ENCODE measurements at places on chromosomes 6 and 20.

GRCh38 chr20:5973172-5973571, 22.7 kb downstream of the MCM8 start:
- ATAC-seq: no peak

DNA sequence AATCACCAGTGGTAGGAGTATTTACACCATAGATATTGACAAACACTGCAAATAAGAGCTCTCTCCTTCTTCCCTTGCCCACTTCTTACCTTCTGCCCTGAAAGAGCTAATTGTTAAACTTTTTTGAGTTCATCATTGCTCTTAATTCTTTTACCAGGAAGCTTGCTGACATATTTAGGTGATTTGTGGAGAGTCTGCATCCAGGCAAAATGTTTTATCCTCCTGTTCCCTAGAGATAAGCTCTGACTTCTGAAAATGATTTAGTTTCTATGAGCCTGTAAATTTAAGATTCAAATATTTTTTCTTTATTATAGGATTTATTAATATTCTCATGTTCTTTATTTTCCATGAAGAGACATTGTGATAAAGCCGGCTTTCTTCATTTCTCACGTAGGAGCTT, 81.5 kb downstream of the ADGRB3 start:
- no peak for ATAC-seq

DNA sequence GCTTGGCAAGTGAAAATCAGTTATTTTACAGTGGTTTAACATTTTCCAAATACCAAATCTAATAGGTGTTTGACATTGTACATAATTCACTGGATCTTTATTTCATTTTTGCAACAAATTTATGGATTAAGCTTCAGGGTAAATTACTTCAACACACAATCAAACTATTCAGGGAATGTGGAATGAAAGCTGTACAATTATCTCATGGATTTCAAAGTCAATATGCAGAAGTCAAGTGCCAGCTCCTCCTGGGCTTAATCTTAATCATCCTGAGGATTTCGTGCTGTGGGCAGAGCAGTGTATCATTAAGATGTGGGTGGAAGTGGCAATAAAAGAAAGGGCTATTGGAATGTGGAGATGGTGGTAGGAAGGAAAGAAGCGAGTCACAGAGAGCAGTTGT, 548.8 kb downstream of the COL12A1 start:
- ATAC-seq: no peak

DNA sequence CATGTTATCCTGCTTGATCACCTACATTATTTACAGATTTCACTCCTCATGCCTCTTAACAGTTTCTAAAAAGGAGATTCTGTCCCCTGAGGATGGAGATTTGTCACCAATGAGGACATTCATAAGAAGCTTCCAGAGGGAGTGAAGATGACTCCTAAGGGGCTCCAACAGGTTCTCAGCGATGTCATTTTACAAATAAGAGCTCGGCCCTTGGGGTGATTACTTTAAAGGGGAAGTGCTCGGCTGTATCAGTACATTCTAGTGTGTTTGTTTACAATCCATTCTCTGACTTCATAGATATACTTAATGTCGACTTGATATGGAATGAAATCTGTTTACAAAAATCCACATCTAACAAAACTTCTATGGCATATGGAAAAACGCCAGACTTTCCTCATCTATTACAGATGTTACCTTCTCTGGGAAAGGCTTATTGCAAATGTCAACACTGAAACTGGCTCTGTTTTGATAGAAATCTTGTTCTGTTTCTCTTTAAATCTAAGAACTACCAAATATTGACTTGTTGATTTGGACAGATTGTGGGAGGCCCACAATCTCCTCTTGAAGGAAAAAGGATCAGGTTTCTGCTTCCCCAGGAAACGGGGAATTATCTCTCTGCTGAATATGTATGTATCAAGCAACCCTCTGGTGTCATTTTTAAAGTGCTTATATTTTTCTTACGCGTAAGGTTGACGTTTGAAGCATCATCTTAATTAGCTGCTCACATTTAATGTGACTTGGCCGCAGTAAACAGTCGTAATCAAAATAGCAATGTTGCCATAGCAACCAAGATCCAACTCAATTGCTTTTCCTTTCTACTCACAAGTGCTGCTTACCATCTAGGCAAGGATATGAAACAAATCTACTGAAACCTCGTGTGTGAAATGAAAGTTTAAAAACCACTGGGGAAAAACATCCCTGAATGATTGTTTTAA, 95.7 kb downstream of the SHLD1 start:
- ATAC-seq: no peak

DNA sequence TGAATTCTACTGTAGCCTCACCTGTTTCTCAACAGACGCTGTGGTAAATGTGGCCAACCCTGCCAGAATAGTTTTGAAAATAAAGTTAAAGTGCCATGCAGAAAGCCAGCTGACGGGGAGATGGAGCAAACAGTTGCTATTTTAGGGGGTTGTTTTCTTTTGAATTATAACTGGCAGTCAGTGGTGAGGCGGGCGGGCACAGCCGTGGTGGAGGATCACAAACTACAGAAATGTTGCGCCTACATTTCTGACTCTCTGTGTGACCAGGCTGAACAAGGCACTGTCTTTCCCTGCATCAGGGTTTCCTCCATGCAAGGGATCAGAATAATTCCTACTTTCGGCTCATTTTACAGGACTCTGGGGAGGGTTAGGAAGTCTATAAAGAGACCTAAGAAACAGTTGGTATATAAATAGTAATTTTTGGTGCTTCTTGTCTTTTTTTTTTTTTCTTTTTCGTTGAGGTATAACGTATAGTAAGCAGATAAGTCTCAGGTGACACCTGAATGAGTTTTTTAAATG, 17.2 kb downstream of the CHMP4B start:
- ATAC-seq: no peak

DNA sequence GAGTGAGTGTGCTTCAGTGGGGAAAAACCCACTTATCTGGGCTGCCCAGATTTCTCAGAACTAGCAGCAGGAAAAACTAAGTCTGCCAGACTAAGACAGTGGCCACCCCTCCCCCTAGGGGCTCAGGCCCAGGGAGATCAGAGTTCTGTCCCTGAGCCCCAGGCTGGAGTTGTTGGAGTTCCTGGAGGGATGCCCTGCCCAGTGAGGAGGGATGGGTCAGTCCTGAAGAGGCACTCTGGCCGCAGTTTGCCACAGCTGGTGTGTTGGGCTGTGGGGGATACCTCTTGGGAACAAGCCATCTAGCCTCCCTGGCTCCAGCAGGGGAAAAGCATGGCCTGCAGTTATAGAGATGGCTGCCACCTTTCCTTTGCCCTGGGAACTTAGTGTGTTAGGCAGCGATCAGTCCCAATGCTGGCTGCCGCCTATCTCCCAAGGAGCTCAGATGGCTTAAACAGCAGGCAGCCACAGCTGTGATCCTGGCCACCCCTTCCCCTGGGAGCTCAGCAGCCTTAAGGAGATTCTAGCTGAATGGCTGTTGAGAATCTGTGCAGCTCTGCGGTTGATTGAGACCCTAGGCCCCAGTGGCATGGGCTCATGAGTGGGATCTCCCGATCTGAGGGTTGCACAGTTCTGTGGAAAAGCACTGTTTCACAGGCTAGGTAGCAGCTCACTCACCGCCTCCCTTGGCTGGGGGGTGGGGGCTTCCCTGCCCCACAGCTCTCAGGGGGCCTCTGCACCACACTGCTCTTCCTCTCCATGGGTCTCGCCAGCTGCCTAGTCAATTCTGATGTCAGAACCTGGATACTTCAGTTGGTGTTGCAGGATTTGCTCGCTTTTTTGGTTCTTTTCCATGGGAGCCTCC, 13.2 kb downstream of the SIRPG start:
- peak; percentile 48 for ATAC-seq

- no peak for ATAC-seq
Measured at GRCh38 chr6:18720075-18720474, 332.9 kb downstream of the RNF144B start.

DNA sequence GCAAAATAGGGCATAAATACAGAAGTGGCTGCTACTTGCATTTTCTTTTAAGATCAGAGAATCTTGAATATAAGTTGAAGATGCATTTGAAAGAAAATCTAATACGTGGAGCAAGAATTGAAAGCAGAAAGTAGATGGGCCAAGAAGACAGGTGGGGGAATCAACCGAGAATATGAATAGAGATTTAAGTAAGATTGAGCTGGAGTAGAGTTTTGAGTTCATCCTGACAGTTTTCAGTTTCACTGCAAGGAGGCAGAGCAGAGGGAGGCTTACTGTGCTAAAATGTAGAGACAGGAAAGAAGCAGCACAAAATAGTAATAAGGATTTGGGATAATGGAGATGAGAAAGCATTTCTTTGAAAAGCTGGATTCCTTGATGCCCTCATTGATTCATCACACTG, 214.5 kb downstream of the GJA1 start:
- no peak for ATAC-seq

DNA sequence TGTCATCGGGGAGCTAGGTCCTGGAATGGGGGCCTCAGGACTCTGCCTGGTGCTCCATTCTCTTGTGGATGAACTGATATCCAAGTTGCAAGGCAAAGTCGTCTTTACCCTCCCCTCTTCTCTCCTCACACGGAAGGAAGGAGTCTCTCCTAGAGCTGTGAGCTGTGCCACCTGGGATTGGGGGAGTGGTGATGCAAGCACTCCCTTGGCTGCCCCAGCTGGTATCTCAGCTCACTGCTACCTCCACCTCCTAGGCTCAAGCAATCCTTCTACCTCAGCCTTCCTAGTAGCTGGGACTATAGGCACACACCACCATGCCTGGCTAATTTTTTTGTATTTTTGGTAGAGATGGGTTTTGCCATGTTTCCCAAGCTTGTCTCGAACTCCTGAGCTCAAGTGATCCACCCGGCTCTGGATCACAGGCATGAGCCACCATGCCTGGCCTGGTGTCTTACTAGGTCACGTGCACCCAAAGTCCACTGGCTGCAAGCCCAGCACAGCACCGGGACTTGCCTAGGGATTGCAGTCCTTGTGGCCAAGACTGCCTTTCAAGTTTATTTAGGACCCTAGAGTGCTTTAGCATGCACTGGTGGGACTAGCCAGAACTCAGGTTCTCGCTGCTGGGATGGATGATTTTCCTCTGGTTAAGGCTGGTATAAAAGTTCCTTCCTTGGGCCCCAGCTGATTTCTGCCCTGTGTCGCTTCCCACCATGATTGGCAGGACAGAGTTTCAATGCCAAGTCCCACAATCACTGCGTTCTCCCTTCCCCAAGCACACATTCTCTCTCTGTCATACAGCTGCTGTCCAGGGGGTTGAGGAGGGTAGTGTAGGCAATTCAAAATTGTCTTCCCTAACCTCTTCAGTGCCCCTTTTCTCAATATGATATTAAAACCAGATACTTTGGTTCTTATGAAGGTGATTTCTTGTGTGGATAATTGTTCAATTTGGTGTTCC, 33.5 kb downstream of the SMAP1 start:
- ATAC-seq: no peak

GRCh38 chr20:10060226-10060625, 25.4 kb downstream of the ANKEF1 start:
- ATAC-seq: peak; percentile 98
